ENCODE measurements at places on chromosomes 16 and 17. TPM values are rescaled to one million over a fixed set of nuclear protein-coding genes. Genes with fewer than 3 reads are reported as not detected.

DNA sequence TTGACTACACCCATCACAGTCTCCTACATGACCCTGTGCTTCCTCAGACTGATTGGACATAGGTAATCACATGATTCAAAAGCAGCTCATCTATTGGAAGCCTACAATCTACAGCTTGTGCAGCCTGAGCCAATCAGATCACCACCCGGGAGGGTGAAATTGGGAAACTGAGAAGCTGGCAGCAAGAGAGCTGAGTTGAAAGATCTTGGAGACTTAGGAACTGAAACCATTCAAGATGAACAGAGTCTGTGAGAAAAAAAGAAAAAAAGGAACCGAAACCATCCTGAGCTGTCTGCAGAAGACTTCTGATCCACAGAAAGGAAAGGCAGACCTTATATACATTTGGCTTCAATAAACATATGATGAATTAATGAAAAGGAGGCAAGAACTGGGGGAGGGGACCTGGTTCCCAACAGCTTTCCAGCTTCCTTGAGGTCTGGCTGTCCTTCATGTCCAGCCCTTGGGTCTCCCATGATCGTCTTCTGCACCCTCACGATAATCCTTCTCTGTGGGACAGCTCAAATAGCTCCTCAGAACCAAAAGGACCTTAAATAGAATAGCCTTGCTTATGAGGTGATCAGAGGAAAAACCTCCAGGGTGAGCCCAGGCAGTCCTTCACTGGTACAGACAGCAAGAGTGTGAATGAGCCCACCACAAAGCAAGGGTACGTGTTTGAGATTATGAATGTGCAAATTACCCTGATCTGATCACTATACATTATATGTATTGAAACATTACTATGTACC, 32.6 kb downstream of the PLXDC1 start:
- DNase-seq: no peak

Gene KCNH4
- not detected for total RNA-seq

- DNase-seq: no peak
These were observed 101.6 kb downstream of the AXIN2 start for GRCh38 chr17:65459677-65460347.

Gene SRL
- not detected for total RNA-seq

- DNase-seq: no peak
These were observed 84.6 kb downstream of the MRTFB start for GRCh38 chr16:14155572-14156190.

GRCh38 chr17:64146418-64147109, 16.6 kb upstream of the ERN1 start:
- peak; percentile 53 for DNase-seq

DNA sequence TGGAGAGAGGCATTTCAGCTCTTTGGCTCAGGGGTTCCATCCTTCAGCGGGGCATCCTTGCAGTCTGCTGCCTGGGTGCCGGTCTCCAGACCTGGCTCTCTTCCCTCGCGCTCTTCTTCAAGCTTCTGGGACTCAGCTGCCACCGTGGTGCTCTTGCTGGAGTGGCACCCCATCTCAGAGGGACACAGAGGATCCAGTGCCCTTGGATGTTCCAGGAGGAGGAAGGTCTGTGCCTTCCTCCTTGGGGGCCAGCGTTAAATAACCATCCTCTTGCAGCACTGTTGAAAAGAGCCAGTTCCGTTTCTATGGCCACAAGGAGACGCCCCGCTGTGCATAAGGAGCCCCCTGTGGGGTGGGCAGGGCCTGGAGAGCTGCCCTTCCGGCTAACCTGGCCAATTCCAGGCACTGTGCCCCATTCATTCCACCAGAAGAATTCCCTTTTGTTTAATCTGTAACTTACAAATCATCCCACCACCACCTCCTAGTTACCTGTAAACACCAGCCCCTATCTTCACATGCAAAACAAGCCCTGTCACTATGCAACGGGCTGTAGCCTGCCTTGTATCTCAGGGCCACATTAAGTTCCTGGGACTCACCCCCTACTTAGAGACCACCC, 8.6 kb downstream of the CHD9NB start:
- no peak for DNase-seq

- peak; percentile 34 for DNase-seq
These were observed 263.4 kb downstream of the MRTFB start for GRCh38 chr16:14334366-14335080.

DNA sequence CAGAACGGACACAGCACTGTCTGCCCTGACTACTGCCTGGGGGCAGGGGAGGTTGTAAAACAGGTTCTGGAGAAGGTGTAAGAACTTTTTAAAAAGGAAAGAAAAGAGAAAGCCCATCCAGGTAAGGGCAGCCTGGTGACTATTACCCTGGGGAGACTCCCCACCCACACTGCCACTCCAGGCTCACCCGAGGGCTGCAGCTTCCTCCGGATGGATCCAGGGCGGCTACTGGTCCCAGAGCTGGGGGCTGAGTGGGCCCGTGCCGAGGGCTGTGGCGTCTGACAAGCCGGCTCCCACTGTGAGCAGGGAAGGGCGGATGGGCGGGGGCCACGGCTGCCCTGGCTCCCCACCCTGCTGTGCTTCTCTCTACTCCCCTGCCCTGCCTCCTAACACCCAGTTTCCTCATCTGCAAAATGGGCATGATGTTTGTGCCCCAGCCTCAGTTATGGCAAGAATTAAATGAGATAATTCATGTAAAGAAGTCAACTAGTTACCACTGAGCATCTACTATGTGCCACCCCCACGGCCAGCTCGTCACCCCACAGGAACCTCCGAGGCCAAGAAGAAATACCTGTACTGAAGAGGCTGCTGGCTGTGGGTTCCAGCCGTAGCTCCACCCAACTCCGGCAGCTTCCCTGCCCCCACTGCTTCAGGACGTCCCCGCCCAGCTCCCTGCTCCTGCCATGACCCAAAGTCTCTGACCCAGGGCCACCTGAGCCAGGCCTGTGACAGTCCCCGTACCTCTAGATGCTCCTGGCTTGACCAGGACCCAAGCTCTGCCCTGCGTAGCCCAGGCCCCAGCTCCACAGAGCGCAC, 24.2 kb downstream of the KATNB1 start:
- no peak for DNase-seq

DNA sequence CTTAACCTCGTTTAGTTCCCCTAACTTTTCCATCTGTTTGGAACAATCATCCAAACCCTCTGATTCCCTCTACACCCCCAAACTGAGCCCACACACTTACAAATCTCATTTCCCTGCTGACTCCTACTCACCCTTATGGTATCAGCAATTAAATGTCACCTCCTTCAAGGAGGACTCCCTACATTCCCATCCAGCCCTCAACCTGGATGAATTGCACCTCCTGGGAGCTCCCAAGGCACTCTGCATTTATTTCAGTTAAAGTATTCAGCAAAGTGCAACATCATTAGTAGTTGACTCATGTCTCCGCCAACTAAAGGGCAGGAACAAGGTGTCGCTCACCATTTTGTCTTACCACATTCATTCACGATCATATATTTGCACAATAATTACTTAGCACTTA, 353.5 kb downstream of the TMEM114 start:
- DNase-seq: no peak

Gene FOXN1
- total RNA-seq: not detected

DNA sequence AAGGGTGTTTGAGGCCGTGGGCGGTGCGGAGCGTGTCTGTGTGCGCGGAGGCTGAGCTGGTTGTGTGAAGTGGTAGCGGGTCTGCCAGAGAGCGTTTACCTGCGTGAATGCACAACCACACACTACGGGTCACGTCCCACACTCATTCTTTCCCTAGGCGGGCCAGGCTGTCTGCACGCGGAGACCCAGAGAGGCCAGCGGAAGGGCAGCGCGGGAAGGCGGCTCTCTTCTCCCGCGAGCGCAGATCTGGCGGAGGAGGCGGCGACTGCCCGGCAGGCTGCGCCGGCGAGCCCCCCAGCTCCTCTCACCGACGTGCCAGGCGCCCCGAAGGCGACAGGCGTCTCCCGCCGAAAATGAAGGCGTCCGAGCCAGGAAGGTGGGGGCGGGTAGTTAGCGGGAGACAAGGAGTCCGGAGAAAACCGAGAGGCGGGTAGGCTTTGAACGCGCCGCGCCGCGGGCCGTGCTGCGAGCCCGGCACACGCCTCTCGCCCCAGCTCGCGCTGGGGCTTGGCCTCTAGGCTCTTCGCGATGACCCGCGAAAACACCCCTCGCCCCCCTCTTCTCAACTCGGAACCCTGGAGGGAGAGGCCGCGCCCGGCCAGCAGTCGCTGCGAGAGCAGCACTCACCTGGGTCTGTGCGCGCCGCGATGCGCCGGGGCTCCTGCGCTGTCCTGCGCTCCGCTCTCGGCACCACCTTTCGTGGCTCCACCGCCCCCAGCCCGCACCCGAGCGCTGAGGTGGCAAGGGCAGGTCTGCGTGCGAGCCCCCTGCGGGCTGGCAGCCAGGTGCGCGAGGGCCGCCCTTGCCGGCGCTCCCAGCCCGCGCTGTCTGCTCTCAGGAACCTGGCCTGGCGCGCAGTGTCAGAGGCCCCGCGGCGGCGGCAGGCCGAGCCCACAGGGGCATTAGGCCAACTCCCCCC, 2.0 kb upstream of the FOXF1 start:
- no peak for DNase-seq

Gene SLC52A1
- total RNA-seq: 0.32 TPM

- peak; percentile 76 for DNase-seq
These were observed 19.8 kb upstream of the CMIP start for GRCh38 chr16:81424771-81425170.

- no peak for DNase-seq
These were observed 42.6 kb downstream of the B9D1 start for GRCh38 chr17:19319771-19320505.

- DNase-seq: no peak
These were observed 58.2 kb downstream of the STX8 start for GRCh38 chr17:9517396-9517795.

- DNase-seq: no peak
These were observed 302.1 kb downstream of the MAP2K6 start for GRCh38 chr17:69716556-69716955.

DNA sequence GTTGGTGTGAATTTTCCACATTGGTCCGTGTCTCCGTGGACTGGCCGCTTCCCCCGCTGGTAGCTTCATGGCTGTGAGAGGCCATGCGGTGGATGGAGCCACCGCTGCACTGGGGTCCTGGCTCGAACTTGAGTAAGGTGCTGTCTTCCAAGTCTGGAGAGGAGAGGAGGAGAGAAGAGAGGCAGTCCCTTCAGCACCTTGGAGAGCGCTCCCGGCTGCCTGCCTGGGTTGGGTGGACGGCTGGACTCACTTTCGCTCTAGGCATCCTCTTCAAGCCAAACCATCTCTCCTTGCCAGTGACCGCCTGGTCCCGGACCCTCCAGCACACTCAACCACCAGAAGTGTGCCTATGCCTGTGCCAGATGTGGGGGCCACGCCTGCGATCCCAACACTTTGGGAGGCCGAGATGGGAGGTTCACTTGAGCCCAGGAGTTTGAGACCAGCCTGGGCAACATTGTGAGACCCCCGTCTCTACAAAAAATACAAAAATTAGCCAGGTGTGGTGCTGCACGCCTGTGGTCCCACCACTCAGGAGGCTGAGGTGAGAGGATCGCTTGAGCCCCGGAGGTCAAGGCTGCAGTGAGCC, 6.2 kb downstream of the JPH3 start:
- peak; percentile 62 for DNase-seq
